Stimulated activated CD8-positive, alpha-beta memory T cell treated with anti-CD3 and anti-CD28 coated beads, Interleukin-4, amount 100 ng/mL, for 1 hour (primary cell): ENCODE measurements at places on chromosomes 2 and 18.

DNA sequence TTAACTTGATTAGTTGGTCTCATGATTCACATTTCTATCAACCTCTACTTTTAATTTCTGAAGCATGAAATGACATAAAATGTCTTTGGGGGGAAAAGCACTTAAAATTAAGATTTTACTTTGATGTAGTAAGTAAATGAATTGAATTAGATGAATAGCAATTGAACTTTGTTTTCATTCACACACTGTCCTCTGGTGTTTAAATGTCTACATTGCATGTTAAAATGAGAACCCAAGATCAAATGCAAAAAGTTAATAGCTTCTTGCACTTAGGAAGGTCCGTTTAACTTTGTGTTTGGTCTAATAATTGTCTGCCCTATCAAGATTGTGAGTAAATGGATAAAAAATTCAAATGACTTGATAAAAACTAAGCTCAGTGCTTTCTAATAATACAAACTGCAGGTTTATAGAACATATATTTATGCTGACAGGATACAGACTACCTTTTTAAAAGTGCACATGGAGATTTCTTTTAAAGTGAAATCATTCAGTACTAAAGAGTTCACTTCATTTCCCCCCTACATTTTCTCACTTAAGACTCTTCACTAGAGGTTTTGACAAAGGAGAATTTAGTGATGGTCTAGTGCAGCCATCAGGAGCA lies 156.2 kb upstream of the NABP1 start:
- DNase-seq, result no peak

DNA sequence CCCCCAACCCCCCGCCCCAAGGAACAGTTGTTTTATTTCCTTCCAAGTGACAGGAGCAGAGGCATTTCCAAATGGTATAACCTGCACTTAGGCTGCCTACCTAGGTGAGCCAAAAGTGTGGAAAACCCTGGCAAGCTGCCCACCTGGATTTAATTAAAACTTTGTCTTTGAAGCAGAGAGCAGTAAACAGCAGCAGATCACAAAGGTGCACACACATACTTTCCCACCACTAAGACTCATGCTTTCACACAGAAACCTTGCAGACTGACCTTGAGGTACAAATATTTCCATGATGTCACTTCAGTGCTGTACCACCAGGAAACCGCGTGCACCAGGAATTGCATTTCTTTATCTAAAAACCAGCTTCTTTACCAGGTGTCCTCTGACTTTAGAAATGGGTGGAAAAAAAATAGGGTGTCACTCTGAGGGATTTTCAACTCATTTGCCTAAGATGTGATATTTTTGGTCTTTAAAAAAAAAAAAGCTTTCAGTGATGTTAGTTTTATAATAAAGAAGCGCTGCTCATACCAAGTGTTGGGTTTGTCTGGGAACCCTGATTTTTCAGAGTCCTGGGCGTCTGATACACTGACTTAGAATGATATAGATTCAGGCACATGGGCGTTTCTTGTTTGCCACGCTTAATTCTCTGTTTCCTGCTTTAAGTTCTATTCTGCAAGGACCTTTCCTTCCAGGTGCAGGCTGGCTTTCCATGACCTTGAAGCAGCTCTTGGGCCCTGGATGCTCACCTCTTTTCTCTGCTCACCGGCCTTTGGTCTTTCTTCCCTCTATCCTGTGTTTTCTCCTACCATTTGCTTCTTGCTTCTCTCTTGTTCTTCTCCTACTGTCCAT lies 70.7 kb upstream of the BCL2L11 start:
- no peak for DNase-seq

GRCh38 chr18:26784599-26784998 lies 80.9 kb downstream of the AQP4 start:
- no peak for DNase-seq

- no peak for DNase-seq
These were observed 105.6 kb upstream of the UXS1 start for GRCh38 chr2:106299696-106300095.

DNA sequence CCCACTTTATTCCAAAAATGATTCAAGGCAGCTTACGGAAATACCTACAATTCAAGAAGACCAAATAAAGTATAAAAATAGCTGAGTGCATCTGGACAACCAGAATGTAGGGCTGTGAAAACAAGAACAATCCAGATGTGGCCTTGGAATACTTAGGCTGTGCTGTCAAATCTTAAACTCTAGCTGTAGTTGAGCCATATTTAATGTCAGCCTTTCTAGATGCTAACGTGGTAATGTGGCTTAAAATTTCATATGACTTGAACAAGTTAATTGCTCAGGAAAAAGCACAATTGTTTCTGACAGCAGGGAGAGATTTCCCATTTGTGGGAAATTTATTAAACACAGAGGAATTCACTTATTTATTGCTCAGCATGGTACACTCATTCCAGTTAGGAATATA lies 14.6 kb upstream of the NAPG start:
- no peak for DNase-seq

GRCh38 chr18:76405681-76406356 lies 89.2 kb downstream of the ZNF516 start:
- DNase-seq, result no peak

DNA sequence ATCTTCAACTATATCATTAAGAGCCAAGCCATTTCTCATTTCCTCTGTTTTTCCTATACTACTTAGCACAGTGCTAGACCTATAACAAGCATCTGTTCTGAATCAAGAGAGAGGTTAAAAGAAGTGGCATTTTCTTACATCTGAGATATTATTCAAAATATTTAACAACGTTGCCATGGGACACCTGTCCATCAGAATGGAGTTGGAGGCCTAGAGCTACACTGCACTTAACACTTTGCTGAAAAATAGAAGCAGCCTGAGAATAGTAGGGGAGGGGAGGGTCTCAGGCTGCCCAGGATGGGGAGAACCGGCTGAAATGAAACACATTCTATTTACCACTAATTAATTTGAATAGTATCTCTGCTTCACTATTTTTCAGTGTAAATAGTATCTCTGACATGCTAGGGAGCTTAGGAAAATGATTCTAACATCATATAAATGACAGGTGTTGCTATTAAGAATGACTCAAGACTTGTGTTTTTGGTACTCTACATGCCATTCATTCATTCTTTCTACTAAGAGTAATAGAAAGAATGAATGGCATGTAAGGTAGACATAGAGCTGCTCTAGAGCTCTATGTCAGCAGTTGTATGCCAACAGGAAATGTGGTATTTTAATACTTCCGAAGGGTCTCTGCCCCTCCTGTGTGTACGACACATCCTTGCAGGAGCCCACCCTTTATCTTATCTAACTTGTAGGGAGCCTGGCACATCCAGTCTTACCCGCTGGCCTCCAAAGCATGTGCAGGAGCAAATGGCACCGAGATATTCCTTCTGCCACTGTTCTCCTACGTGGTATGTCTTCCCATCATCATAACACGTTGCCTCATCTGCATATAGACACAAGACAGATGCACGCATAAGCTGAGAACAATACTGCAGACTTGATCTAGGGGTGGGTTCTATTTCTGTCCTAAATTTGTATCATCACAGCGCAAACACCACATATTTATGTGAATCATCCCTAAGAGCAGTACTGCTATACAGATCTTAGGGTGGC lies 52.6 kb downstream of the ATIC start:
- no peak for DNase-seq

DNA sequence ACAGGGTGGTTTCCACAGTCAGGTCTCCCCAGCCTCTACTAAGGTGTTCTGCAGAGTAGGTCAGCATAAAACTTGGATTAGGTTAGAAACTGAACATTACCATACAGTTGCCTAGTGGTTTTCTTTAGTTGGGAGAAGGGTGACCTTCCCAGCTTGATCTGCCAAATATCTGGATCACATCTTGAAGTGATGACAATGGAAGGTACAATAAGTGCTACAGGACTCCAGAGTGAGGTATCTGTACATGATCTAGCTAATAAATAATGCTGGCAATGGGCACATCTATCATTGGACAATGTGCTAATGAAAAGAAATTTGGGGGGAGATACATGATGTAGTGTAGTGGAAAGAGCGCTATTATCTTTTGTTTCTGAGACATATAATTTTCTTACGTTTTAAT lies 54.6 kb upstream of the ACVR1 start:
- no peak for DNase-seq

GRCh38 chr2:236156095-236156859 lies 11.9 kb downstream of the GBX2 start:
- no peak for DNase-seq

- no peak for DNase-seq
These were observed 364.9 kb downstream of the SPAG16 start for GRCh38 chr2:213649176-213649575.

DNA sequence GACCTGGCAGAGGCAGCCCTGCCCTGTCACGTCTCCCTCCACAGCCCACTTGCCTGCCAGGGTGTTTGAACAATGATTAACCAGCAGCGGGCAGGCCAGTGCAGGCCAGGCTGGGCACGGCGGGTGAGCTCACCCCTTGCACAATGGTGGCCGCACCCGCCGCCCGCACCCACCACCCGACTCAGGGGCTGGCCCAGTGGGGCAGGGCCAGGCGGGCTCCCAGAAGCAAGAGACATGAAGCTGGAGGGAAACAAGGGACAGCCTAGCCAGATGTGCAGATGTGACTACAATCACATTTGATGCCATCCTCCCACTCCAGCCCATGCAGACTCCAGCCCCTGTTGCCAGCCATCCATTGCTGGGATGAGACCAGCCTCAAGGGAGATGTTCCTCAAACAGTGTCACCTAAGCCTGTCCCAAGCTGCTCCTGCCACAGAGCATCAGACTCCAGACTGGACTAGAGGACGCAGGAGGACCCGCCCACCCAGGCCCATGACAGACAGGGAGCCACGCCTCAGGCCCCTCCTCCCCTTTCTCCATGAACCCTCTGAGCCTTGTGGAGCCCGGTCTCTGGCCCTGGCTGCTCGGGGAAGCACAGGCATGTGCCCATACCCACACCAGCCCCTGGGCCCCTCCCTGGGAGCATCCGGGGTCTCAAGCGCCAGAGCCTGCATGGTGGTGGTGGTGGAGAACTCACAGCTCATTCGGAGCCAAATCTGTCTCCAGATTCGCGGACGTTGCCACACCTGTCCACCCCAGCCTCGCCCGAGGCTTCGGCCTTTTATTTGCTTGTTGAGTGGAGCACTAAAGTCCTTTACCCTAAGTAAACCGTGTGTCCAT lies 45.0 kb downstream of the SDC1 start:
- DNase-seq, result no peak

- no peak for DNase-seq
These were observed 24.2 kb downstream of the RHBDD1 start for GRCh38 chr2:226860087-226860486.

GRCh38 chr18:69996417-69996816 lies 48.7 kb upstream of the CD226 start:
- DNase-seq, result no peak

DNA sequence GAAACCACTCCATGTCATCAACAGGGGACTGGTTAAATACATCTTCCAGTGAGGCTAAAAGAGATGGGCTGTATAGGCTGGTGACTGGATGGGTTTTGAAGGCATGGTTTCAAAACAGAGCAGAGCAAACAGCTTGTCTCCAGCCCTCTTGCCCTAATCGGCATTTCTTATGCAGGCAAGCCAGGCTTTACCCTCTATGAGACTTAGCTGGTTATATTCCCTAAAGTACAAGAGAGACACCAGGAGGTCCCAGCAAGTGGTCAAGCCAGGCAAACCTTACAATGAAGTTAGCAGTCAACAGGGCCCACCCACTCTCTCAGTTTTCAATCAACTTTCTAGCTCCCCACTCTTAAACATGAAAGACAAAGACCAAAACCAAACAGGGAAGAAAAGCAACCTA lies 19.0 kb downstream of the OSBPL1A start:
- DNase-seq, result no peak

GRCh38 chr18:42310956-42311355 lies 355.9 kb downstream of the PIK3C3 start:
- no peak for DNase-seq

DNA sequence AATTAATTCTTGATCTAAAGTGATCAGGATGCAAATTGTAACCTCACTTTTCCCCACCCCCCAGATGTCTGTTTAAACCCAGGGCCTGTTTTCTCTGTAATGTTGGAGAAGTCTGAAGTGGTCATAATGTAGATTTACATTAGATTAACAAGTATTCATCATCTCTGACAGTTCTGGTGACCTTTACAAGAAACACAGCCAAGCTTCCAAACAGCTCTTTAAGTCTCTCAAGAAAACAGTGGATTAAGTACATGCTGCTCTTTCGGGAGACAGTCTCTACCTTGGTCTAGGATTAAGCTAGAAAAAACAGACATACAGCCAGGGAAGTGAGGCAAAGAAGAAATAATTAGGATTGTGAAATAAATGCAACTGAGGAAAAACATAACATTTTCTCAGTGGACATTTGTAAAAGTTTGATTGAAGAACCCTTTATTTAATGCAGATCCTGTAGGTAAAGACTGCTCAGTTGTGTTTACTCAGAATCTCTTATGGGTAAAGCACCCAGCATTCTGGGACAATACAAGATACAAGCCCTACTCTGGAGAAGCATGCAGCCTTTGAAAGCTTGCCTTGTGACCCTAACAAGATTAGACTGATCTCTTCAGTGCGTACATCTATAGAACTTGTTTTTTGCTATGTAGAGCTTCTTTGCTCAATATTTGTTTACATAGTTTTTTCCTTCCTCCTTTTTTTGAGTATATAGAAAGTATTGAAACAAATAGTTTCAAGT lies 203.9 kb downstream of the PHLPP1 start:
- no peak for DNase-seq

DNA sequence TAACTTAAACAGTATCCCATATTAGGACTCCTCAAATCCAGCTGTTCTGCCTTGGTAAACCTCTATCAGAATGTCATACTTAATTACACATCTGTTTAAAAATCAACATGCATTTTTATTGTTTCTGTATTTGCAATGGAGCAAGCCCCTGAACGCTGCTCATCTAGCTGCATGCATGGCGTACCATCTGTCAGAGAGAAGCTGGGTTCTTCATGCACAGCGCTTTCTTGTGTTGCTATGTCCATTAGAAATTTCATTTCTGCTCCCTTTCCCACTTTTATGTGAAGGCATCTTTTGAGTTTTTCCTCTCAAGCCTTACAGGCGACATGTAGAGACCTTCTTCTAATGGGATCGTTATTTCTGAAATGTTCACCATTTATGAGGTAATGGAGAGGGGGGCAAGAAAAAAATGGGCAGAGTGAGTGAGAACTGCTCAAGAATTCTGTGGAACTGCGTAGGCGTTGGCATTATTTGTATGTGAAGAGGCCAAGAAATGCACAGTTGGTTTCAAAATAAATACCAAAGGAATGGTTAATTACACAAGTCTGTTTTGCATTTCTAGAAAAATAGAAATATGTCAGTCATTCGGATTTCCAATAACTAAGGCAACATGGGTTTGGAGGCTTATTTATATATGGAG lies 31.6 kb downstream of the INSIG2 start:
- no peak for DNase-seq

GRCh38 chr2:43884689-43885088 lies 45.9 kb downstream of the ABCG8 start:
- DNase-seq, result no peak

GRCh38 chr18:79816092-79816491 lies 18.4 kb downstream of the KCNG2 start:
- DNase-seq, result no peak

GRCh38 chr2:168084288-168084687 lies 163.1 kb downstream of the STK39 start:
- no peak for DNase-seq
